ENCODE measurements at places on chromosomes 12 and 14.

DNA sequence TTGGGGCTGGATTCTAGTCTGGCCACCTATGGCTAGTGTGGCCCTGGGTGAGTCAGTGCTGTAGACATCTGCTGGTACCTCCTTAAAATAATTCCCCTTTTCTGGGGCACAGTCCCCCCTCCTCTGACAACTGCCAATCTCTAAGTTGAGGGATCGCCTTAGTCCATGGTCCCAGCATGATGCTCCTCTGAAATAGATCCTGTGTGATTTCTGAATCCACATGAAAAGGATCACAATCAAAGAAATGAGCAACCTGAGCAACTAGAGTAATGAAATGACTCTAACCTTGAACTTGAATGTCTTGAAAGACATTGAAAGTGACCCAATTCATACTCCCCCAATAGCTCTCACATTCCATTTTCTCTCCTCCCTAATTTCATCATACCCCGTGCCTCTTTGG, 332.5 kb downstream of the VRK1 start:
- no peak for DNase-seq

DNA sequence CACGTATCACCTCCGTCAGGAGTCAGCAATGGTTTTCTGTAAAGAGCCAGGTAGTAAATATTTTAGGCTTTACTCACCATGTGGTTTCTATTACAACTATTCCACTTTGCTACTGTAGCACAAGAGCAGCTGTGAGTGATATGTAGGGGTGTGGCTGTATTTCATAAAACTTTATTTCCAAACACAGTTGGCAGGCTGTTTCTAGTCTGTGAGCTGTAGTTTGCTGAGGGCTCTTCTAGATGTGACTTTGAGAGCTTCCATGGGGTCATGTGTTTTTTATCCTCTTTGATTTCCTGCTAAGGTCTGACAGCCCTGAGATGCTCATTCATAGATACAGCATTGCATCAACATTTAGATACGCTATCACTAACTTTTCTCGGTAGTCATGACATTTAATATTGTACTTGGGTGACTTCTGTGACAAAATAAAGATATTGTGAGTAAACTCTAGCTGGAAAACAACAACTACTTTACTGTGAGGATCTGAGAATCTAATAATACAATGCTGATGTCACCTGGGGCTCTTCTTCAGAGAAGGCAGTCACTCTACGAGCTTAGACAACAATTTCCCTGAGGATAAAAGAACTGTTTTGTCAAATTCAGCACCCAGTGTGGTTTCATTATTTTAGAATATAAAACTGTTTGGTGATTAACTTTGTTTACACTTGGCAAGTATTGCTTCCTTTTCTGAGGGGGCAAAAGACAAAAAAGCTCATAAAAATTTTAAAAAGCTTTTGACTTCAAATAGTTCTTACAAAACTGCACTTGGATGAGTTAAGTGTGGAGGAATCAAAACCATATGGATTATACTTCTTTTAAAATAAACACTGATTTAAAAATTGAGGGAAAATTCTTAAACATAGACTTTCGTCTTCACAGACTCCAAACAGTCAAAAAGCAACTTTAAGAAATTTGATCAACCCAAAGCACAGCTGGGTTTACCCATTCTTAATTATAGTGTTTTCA, 231.2 kb upstream of the DCN start:
- DNase-seq: peak; percentile 63

GRCh38 chr12:96879301-96879700, 27.8 kb upstream of the NEDD1 start:
- DNase-seq: no peak

GRCh38 chr14:33617154-33617553, 333.7 kb downstream of the EGLN3 start:
- peak; percentile 24 for DNase-seq

DNA sequence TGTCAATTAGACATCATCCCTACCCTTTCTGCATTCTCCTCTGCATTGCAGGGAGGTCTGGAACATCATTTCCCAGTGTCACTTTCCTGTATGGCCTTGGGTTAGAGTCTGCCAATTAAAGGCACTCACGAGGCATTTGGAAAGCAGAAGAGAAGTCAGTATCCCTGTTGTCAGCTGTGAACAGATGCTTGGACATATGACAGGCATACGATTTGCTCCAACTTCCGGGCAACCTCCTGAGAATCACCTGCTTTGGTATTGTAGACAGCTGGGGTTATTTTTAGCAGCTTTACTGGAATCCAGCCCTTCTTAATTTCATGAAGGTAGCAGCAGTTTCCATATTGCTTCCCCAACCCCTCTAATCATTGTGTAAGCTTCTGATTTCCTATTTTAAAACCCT, 88.7 kb upstream of the DHRS4 start:
- DNase-seq: no peak

- DNase-seq: no peak
These were observed 25.0 kb downstream of the GOLGA5 start for GRCh38 chr14:92819011-92819597.

DNA sequence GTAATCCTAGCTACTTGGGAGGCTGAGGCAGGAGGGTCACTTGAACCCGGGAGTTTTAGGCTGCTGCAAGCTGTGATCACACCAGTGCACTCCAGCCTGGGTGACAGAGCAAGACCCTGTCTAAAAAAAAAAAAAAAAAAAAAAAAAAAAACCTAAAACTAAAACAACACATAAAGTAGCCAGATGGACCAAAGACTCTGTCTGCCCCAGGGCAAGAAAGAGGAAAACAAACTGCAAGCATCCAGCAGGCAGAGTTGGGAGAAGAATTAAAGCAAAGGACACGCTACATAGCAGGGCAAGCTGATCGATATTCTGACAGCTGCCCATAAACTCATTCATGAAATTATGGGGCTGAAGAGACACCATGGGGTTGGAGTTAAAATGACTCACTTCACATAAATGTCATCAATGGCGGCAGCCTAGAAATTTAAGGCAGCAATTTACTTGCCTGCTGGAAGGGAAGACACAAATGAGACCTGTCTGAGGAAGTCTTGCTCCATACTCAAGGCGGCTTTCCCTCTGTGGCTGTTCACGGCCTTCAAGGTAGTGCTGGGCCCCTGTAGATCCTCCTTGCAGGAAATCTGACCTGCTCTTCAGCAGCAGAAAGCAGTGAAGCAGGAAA, 259.1 kb upstream of the FKBP4 start:
- DNase-seq: no peak

- no peak for DNase-seq
These were observed 9.7 kb downstream of the TMEM121 start for GRCh38 chr14:105536051-105536450.

DNA sequence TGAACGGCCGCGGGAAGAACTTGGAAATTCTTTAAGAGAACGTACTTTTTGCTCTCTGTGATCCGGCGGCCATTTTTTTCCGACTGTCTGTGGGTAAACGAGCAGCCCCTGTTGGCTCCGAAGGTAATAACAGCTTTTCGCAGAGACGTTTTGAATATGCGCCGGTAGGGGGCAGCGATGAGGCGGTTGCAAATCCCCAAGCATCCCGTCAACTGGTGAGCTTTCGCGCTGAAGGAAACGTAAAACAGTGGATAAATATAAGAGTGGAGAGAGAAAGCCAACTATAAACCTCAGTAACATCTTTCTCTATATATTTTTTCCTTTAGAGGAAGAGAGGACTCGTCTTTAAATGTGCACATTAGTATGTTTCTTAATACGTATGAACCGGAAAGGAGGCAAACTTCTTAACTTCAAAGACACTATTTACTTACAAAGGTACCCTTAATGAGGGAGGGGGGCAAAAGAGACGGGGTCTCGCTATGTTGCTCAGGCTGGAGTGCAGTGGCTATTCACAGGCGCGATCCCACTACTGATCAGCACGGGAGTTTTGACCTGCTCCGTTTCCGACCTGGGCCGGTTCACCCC, 9.6 kb upstream of the NEMF start:
- peak; percentile 76 for DNase-seq

- no peak for DNase-seq
These were observed 32.7 kb downstream of the VCPKMT start for GRCh38 chr14:50083467-50084337.

- DNase-seq: no peak
These were observed 45.8 kb downstream of the SINHCAF start for GRCh38 chr12:31280183-31280582.

DNA sequence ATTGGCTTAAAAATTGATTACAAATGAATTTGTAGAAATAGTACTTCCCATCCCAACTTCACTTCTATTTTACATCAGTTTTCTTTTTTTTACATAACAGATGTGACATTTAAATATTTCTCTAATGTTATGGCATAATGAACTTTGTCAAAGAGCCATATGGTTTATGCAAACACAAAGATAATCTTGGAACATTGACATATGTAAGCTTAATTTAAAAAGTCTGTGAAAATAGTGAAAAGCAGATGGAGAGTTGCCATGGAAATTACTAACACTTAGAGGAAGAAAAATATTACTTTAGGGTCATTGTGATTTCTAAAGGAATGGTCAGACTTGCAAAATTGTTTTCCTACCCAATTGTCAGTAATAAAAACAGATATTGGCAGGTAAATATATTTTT, 232.4 kb downstream of the AEBP2 start:
- DNase-seq: no peak

DNA sequence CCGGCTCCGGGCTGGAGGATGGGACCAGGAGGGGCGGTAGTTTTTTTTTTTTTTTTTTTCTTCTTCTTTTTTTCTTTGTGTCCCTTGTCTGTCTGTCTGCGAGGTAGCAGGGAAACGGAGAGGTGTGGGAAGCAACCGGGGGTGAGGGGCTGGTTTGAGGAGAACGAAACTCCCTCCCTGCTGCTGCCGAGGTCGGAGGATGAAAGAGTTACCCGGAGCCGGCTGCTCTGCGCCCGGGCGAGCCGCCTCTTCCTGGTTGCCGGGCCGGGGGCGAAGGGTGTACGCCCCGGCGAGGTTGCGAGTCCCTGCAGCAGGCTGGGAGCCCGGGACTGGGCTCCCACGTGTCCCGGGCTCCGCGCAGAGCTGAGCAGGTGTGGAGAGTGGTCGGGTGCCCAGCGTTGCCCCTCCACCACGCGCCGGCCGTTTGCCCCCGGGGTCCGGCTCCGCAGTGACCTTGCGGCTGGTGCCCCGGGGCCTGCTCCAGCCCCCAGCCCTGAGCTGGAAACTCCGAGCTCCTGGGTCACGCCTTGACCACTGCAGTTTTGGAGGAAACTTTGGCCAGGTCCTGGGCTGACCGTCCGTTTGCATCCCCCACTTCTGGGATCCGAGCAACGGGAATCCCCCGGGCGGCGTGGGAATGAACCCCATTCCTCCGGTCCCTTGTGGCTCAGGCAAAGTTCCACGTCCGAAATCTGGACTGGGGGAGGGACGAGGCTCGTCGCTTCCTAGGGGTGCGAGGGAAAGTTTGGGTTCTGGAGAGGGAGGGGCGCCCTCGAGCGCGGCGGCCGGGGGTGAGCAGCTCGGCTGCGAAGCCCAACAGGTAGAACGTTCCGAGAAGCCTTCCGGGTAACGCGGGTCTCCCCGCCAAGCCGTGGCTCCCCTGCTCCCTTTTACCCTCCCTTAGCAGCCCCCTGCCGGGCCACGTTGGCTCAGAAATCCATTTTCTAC, 1.3 kb downstream of the CHST11 start:
- DNase-seq: no peak

DNA sequence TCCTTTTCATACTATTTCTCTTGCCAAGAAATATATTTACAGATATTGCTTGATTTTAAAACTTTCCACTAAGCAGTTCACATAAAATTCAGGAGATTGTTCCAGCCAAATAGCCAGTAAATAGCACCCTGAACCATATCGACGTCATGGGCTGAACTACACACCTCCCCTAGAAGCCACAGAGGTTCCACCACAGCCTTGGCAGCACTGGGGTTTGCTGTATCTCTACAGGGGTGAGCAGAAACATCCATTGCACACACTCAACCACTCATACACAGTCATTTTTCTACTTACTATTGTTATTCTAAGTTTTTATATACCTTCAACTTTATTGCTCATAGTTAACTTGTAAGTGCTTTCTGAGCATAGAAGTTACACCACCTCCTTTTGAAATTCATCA, 8.1 kb upstream of the EIF2S3B start:
- no peak for DNase-seq

DNA sequence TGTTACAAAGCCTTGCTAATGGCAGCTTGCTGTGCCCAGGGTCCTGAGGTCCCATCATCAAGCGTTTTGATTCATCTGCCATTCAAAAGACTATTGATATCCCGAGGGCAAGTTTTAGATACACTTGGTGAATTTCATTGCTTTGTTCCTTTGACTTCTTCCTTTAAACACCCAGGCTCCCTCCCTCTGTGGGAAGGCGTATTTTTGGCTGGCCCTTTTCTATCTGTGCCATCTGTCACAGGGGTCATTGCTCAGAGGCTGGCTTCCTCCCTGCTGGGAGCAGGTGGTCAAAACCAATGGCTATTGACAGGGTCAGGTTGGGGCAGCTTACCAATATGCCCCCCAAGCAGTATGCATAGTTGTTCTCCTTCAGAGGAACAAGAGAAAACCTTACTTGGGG, 40.0 kb downstream of the SCN8A start:
- DNase-seq: no peak

- no peak for DNase-seq
These were observed 3.4 kb upstream of the RNASE7 start for GRCh38 chr14:21038441-21039422.

- DNase-seq: no peak
These were observed 23.5 kb downstream of the CALCOCO1 start for GRCh38 chr12:53703756-53704155.

- DNase-seq: no peak
These were observed 236.8 kb downstream of the CCDC91 start for GRCh38 chr12:28427046-28427445.

Data from RCC 7860 (cell line).